ENCODE measurements at places on chromosomes 12 and 14.

DNA sequence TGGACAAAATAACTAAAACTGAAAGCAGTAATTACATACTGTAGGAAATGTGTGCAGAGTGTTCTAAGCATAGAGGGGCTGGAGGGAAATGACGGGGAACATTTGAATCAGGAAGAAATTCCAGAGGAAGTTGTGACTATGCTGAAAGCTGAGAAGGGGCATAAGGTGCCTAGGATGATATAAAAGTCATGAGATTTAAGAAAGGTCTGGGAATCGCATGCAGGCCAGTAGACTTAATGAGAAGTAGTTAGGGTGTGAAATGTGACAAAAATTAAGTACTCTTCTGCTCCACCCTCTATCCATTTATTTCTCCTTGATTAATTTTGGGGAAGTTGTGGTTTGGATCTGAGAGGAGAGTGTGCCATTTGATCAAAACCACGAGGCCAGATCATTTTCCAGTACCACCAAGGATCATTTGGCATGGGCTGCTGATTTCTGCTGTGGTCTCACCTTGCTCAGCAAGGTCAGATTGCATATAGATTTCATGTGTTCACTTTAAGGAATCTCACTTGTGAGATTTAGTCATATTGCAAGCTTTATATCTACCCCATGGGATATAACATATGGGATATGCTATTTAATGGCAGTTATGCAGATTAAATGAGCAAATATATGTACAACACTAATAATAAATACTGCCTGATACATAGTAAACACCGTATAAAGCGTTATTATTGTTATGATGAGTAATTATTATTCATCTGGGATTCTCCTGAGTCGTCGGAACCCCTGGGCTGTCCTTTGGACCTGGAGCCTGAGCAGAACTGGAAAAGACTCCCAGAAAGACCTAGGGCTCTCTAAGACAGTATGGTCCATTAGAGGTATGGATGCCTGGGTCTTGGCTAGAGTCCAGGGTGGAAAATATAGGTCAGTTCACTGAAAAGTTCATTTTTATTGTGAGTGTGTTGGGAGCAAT, 72.3 kb downstream of the SRGAP1 start:
- no peak for DNase-seq

DNA sequence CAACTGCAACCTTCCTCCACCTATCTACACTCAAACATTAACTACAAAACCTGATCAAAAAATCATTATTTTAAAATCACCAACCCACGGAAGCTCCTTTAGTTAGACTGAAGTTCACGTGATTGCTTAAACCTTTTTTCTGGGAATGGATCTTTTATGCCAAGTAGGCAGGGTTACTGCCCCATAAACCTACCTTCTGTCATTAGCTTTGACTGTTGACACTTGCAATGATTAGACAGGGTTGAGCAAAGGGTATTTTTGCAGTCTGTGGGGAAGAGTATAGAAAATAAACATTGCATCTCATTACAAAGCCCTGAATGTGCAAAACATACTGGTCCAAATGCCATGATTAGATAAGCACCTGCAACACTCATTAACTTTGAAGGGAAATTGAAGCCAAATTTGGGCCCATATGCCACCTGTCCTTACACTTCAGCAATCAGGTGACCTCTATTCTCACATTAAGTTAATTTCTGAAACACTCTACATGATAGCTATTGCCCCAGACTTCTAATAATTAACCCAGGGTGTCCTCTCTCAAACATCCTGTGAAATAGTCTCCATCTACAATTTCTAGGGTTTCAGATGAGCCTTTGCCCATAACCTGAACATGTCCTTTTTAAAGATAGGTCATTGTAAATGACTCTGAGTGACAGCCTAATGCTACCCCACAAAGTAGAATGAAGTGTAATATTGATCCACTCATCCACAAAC, 156.0 kb upstream of the PLEKHG7 start:
- no peak for DNase-seq

- DNase-seq, result no peak
Observed at GRCh38 chr14:98999901-99000300, 272.1 kb downstream of the BCL11B start.

- no peak for DNase-seq
Observed at GRCh38 chr14:61417141-61417540, 95.8 kb downstream of the PRKCH start.

GRCh38 chr12:71846322-71846940, 6.9 kb downstream of the TBC1D15 start:
- DNase-seq, result no peak

DNA sequence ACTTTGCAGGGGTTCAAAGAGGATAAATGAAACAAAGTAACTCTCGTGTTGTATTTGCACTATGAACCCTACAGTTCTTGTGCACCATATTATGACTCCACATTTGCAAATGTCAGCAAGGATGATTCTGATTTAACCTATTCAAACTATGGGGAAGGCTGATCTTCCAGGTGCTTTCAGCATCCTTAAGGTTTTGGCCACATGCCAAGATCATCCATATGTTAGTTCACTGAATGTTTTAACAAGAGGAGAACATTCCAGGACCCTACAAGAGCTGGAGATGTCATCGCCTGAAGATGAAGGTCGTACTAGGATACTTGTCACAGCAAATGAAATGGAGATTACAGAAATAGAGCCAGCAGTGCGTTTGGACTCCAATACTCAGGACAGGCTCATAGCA, 114.2 kb downstream of the DHRS2 start:
- DNase-seq, result no peak

DNA sequence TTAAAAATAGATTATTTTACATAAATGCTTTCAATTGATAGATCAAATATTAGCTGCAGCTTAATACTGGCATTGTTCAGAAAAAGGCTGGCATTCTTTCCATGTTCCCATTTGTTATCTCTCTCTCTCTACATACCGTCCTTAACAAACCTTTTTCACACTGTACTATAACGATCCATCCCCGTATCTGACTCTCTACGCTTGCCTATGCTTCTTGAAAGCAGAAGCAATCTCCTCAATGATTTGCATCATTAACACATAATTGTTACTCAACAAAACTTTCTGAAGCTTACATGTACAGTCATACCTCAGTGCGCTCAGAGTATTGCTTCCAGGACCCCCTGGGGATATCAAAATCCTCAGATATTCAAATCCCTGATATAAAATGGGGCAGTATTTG, 89.7 kb downstream of the TMTC1 start:
- DNase-seq, result no peak
